NCI-H1436 treated with DMSO at 0.1 percent for 48 hours (cell line): ENCODE measurements at places on chromosomes 1 and 21.

DNA sequence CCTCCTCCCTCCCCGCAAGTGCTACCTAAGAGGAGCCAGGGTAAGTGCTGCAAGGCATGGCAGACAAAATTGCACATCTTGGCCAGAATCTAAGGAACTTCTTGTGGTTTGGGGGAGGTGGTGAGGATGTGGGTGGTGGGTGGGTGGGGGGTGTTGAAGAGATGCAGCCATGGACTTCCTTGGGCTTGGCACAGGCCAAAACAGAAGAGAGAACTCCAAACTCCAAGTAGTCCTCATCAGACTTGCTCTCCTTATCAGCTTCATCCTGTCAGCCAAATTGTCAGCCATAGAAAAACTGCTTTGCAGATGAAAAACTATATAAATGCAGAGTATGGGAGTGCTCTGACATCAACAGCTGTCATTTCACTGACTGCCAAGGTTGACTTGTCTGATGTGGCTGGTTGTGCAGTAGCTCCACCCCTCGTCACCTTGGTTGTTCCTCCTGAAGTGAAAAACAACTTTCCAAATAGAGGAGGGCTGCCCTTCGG, 7.1 kb downstream of the AMIGO1 start:
- DNase-seq: no peak

DNA sequence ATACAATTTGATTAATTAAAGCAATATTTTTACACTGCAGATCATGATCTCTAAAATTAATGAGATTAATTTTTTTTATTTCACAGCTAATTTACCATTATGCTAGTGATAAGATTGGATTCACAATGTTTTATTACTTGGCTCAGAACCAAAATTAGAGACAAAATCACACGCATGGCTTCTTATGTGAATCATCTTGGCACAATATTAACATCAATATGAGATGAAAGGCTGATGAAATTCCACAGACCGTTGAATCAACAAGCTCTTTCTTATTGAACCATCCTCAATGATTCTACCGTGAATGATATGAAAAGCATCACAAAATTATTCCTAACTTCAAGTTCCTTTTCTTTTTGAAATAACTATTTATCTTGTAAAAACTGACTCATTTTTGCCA, 544.9 kb downstream of the KCNT2 start:
- DNase-seq: no peak

- DNase-seq: no peak
These were observed 392 bp upstream of the TAGLN2 start for GRCh38 chr1:159925719-159926078.

- no peak for DNase-seq
These were observed 1.5 kb downstream of the C1QA start for GRCh38 chr1:22637907-22638445.

DNA sequence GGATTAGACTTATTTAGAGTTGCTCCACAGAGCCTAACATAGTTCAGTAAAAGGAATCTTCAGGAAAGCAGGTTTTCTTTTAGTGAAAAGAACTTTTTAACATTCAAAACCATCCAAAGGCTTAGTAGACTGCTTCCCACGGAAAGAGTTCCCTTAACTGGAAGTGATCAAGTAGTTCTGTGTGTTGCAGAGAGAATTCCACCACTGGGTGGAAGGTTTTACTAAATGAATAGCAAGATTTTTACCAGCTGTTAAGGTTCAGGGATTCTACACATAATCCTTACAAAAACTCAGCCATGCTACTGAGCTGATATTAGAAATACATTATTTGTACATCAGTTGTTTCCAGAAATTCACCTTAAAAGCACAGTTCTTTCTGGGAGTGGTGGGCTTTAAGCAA, 119.7 kb downstream of the GDAP2 start:
- no peak for DNase-seq

DNA sequence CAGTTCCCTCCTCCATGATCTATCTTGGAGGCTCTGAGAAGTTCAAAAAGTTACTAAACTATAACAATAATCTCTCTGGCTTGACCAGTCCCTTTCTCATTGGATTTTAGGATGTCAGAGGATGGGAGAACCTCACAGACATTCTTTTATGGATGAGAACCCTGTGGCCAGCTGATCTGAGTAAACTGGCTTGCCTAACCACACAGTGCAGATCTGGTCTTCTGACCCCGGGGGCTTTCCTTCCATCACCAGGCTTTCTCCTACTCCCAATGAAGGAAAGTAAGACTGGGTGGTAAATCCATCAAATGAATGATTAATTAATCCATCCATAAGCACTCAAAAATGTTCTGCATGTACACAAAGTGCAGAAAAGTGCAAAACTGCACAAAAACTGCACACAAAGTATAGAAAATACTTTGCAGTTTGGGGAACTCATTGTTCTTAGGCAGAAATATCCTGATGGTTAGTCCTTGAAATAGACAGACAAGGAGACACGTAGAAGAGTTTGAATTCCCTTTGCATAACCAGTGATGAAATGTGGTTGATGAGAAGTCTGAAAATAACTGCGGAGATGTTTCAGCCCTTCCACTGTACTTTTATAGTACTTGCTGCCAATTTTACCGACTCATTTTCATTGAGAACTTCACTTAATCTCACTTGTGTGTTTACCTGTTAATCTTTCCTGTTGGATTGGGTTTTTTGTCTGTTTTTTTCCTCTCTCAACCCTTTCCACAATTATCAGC, 2.5 kb upstream of the F3 start:
- no peak for DNase-seq

DNA sequence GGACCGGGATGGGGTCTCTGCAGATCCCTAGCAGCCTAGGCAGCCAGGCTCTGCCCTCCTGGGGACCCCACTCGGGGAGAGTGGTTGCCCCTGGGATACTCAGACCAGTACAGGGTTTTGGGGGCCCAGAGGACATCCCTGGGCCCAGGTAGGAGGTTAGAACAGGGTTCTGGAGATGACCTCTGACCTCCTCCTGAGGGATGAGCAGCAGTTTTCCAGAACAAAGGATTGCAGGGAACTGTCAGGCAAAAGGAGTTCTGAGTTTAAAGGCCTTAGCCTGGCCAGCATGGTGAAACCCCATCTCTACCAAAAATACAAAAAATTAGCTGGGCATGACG, 20.4 kb upstream of the VPS13D start:
- DNase-seq: no peak

- DNase-seq: no peak
These were observed 69.7 kb downstream of the TTLL7 start for GRCh38 chr1:83929184-83929583.

DNA sequence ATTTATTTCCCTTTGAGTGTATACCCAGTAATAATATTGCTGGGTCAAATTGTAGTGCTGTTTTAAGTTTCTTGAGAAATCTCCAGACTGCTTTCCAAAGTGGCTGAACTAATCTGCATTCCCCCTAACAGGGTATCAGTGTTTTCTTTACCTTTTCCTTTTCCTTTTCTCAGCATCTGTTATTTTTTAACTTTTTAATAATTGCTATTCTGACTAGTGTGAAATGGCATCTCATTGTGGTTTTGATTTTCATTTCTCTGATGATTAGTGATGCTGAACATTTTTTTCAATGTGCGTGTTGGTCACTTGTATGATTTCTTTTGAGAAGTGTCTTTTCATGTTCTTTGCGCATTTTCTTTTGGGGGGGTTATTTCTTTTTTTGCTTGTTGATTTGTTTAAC, 374.9 kb upstream of the BRINP3 start:
- DNase-seq: no peak

- DNase-seq: no peak
These were observed 298.2 kb upstream of the LRRC7 start for GRCh38 chr1:69269491-69269890.

DNA sequence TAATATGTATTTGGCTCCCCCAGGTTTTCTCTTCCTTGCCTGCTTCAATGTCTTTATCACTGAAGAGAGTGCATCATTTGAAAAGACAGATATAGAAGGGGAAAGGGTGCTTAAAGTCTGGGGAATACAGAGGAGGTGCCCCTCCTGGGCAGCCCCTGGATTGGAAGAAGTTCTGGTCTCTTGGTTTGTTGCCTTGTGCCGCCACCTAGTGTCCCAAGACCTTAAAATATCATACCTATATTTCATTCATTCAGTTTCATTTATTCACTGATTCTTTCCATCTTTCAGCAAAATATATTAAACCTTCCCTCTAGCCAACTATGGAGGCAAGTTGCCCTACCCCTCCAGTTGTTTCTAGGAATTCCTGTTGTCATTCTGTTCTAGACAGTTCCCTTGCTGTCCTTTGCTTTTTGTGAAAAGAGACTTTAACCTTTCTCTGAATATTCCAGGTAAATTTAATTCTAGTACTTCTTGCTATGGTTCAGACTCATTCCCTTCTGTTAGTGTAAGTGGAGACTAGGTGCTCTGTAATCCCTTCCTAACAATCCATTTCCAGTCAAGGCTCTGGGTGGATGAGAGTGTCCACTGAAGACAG, 56.1 kb downstream of the MEF2D start:
- DNase-seq: no peak

GRCh38 chr1:18981242-18981641, 24.8 kb upstream of the IFFO2 start:
- no peak for DNase-seq

GRCh38 chr1:38538834-38539233, 320.7 kb downstream of the RRAGC start:
- DNase-seq: no peak

- no peak for DNase-seq
These were observed 652 bp downstream of the SNAPIN start for GRCh38 chr1:153659175-153659534.

GRCh38 chr1:55374801-55375616, 159.8 kb upstream of the USP24 start:
- DNase-seq: no peak

- no peak for DNase-seq
These were observed 71.0 kb downstream of the CD2 start for GRCh38 chr1:116825207-116825719.

DNA sequence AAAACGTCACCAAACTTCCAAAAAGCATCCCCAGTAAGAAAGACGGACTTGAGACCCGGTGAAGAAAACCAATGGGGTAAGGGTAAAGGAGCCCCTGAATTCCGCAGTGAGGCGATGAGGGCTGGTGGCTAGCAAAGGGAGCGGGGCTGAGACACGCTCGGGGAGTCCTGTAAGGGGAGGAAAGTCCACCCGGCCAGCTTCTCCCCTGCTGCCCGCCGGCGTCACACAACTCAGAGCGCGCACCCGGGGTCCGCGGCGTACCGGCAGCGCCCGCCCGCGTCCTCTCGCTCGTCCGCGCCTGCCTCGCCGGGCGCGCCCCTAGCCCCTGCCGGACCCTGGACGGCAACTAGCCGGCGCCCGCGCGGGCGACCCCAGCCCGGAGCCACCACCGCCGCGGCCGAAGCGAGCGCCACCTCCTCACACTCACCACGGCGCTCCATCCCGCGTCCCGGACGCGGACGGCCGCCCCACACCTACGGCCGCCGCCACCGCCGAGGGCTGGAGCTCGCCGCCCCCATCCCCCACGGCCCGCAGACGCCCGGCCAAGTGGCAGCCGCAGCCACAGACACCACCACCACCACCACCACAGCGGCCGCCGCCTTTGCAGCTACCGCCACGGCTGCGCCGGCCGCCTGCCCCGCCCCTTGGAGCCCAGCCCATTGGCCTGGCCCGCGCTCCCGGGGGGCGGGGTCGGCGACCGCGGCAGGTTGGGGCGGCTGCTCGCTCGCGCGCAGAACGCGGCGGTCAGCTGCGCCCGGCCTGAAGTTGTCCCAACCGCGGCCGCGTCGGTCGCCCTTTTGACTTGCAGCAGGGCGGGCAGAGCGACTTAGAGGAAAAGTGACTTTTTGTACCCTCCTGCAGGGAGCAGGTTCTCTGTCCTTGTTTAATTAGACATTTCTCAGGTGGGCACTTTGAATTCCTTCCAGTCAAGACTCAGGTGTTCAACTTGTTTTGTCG, 10.0 kb upstream of the ARHGAP29 start:
- no peak for DNase-seq

DNA sequence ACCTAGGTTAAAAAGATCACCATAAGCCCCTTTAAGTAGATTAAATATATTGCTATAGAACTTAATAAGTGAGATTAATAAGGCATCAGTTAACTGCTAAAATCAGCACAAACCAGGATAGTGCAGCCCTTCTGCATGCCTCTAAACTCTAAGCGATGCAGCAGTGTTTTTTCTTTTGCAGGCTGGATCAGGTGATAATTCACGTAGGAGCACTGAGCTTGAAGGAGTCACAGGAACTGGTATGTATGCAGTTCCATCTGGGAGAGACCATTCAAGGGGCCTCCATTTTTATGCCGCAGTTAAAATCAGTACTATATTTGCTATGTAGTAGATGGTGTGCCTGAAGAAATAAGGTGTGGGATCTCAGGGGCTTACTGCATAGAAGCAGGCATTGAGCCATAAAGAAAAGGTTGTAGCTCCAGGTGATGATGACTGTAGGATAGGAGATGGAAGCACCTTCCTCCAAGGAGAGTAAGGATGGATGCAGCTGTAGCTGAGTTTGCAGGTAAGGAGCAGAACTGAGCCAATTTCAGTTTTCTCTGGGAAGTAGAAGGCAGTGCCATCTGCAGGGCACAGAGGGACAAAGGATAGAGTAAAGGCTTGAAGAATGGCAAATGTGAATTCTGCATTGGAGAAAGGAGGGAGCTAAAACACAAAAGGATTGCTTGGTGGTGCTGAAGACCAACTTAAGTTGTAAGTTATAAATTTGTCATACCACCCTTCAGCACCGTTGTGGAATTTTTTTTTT, 22.6 kb downstream of the NPL start:
- no peak for DNase-seq

DNA sequence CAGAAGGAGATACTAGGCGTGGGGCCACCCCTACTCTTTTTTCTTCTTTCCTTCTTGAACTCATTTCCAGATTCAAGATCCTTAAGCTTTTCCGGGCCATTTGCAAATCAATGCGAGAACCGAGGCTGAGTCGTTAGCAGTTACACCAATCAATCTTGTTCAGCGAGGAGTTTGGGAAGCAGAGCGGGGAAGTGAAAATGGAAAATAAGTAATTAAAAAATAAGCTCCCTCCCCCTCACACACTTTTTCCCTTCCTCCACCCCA, 1.7 kb upstream of the NEGR1 start:
- DNase-seq: no peak

- no peak for DNase-seq
These were observed 264.9 kb downstream of the DYRK1A start for GRCh38 chr21:37631319-37632117.

DNA sequence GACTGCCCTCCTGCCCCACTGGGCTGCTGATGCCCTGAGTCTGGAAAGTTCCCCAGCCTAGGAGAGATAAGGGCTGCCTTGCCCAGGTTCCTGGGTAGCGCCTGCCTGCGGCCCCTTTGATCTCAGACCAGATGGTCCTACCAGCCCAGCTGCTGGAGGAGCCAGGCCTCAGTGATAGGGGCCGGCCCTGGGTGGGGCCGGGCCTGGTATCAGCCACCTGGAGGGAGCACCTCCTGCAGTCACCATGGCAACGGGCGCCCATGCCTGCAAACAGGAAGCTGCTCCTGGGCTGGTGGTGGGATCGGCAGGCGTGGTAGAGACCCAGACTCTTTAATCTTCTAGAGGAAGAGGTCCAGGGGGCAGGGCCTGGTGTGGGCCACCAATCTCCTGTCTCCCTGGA, 119.7 kb upstream of the WNT4 start:
- DNase-seq: no peak
